AG09309 (cell line): ENCODE measurements at places on chromosomes 7 and 10.

DNA sequence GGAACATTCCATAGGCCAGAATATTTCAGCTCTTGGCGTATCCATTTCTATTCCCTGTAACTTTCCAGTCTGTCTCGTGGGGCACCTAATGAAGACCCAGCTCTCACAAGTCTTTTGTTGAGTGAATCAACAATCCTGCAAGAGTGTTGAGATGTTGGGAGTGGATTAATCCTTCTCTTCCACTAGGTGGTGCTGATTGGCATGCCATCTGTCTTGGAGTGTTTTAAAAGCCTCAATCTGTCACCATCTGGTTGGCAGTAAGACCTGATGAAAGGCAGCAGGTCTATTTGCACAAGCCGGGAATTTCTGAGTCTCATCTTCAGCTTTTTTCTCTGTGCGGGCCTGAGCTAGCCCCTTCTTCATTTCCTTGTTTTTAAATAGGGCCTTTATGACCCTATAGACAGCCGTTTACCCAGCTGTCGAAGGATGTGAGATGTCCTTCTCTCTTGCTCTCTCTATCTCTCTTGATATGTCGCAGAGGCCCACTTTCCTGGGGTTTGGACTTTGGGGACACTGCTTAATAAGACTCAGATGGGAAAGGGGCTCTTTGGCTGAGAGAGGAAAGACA is 180.5 kb downstream of the ZNF365 start:
- DNase-seq, result no peak

- DNase-seq, result no peak
Observed at GRCh38 chr7:80870813-80871212, 48.0 kb downstream of the SEMA3C start.

- DNase-seq, result no peak
Observed at GRCh38 chr7:78254726-78255055, 456.1 kb downstream of the PHTF2 start.

DNA sequence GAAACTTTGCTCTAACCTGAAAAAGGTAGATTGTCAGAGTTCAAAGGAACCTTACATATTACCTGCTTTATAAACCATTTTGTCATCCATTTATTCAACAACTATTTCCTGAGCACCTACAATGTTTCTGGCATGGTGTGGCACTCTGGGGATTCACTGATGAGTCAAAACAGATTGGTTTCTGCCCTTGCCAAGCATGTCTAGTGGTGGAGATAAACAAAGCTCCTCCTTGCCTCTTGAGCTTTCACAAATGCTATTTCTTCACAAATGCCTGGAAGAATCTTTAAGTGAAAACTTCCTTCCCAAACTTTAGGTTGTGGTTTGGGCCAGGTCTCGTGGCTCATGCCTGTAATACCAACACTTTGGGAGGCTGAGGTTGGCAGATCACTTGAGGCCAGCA is 85.1 kb upstream of the RELN start:
- no peak for DNase-seq

DNA sequence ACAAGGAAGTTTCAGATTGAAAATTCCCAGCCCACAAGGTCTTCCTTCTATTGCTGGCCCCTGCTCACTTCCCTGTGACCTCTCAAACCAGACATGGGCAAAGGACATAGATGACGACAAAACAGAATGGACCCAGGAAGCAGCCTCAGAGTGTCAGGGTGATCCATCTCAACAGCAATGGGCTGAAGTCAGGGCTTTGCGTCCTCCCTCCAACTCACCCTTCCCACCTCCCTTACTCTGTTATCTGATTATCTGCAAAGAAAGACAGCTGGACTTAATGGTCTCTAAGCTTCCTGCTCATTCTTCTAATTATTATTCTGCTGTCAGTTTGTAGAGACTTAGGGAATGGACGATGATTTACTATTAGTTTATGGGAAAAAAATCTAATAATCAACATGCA is 115.9 kb downstream of the PIP4K2A start:
- DNase-seq, result no peak

DNA sequence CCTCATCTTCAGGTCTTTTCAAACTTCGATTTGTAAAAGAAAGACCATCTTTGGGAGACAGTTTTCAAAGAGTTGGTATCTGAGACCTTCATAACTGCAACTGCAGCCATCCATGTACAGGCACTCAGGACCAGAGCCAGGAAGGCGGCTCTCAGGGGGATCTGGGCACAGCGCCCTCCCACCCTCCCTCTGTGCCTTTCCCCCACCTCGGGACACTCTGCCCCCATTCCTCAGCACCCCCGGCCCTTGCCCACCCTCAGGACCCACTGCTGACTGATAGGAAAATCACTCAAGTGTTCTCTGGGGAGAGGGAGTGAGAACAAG is 143.6 kb downstream of the CUBN start:
- DNase-seq, result no peak

GRCh38 chr7:157785486-157786186 is 448.8 kb downstream of the DNAJB6 start:
- DNase-seq, result no peak

GRCh38 chr7:111734954-111735660 is 172.8 kb upstream of the IMMP2L start:
- no peak for DNase-seq

- no peak for DNase-seq
Observed at GRCh38 chr10:57884965-57885617, 382.6 kb downstream of the IPMK start.

GRCh38 chr10:283916-284356 is 148.7 kb downstream of the ZMYND11 start:
- DNase-seq, result no peak

DNA sequence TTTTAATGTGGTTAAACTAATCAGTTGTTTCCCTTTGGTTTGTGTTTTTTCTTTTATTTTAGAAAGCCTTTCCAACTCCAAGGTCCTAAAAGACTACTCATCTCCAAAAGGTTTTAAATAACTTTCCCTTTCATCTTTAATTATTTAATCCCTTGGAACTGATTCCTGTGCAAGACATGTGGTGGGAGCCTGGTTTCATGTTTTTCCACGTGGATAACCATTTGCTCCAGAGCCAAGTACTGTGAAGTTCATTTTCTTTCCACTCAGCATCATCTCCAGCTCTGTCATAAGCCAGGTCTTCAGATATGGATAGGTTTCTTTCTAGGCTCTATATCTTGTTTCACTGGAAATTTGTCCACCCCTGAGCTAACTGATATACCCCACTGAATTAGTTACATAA is 16.7 kb downstream of the PPP1R3C start:
- DNase-seq, result no peak

DNA sequence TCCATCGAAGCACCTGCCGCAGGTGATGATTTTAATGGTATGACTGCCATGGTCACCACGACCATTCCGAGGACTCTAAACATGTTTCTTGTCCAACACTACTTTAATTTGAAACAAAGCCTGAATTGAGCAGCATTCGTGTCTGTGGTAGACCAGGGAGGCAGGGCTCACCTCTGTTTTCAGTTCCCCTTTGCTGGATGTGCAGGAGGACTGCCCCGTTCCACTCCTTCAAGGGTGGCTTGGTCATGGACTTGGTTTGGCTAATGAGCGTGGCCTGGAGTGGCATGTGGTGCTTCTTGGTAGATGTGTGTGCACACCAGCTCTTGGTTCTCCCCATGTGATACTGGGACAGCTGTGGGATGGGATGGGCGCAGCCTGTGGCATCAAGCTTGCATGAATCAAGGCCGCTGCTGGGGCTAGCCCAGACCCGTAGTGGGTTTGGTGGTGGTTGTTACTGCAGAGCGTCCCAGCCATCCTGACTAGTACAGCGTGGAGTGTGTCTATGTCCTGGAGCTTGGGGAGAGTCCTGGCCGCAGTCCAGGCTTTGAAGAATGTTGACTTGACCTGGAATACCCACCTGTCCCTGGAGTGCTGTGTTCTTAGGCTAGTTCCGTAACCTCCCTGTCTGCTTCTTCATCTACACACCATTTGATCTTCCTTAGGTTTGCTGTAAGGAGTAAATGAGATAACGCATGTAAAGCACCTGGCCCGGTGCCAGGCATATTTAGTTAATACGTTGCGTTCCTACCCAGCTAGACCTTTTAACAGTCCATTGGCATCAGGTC is 34.8 kb downstream of the MGMT start:
- DNase-seq, result no peak

DNA sequence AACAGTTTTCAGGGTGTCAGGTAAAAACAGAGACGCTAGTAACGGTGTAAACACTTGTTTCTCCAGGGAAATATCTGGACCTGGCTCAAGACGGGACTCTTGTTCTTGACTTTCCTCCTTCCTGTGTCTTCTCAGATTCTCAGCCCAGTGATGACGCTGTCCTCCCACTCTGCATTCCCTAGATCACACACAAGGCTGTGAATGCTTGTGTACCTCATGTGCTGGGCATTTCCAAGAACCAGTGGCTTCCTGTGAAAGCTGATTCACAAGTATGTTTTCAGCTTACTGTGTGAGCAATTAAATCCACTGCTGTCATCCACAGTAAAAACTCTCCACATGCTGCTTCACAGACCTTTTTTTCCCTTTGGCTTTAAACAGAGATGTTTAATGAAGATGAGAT is 193.8 kb upstream of the DPP6 start:
- no peak for DNase-seq

GRCh38 chr7:105814481-105814880 is 61.9 kb downstream of the ATXN7L1 start:
- DNase-seq, result no peak

- DNase-seq, result no peak
Observed at GRCh38 chr7:108604307-108605077, 34.8 kb downstream of the DNAJB9 start.

DNA sequence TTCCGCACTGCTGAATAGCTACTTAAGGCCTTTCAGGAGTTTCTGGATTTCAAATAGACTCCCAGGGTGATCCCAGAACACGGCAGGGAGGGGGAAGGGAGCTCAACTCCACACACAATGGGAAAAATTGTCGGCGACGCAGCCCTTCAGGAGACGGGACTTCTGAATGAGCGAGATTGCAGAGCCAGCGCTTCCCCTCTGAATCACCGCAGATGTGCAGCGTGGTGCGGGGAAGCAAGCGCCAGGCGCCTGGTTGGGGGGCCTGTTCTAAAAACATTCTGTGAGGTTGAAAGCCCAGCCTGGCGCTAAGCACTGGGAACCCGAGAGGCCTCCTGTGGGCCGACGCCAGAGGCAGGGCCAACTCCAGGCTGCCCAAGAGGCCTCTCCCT is 163.3 kb downstream of the MAD1L1 start:
- no peak for DNase-seq

DNA sequence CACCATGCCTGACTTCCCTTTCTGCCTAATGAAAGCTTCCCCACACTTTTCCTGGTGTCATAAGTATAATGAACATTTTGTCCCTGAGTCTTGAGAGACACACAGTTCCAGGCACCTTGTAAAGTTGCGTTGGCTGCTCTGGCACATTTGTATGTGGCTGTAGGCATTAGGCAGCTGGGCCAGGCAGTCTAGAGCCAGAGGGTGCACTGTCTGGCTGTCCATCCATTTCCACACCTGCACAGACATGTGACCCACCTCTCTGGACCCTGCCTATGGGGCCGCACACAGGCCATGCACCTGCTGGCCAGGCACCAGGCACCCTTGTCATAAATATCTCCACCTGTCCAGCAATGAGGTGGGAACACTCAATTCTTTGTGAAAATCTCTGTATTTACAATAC is 54.7 kb upstream of the ANTXRL start:
- no peak for DNase-seq

GRCh38 chr7:131747658-131748232 is 191.3 kb upstream of the PODXL start:
- DNase-seq, result no peak

DNA sequence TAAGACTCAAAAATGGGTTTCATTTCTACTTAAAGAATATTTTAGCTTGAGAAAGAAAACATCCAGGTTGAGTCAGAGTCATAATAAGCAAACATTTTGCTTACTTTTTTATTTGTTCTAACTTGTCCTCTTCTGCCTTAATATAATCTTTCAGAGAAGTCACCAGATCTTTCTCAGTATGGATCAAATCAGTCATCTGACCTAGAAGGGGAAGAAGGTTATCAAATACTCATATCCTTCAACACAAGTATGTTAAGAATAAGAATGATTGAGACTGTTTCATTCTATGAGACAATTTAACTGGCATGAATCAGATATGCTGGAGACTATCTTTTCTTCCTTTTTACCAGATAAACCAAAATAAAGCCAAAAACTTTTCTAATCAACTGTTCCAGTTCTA is 23.0 kb downstream of the P4HA1 start:
- no peak for DNase-seq

DNA sequence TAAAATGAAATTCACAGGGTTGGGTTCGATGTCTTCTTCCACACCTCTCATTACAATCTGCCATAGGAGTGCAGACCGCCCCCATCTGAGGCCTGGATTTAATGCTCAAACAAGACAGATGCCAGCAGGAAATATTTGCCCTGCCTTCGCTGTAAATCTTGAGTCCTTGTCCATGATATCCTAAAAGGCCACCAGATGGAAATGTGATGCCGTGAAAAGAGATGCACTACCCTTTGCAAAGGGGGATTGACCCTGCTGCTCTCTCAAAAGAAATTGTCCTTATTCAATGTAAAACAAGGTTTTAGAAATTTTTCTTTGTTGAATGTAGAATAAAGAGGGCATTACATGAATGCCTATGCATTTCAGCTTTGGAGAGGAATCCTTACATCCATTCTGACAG is 37.5 kb downstream of the AGAP4 start:
- no peak for DNase-seq

GRCh38 chr10:92848037-92848440 is 281 bp upstream of the EXOC6 start:
- no peak for DNase-seq

DNA sequence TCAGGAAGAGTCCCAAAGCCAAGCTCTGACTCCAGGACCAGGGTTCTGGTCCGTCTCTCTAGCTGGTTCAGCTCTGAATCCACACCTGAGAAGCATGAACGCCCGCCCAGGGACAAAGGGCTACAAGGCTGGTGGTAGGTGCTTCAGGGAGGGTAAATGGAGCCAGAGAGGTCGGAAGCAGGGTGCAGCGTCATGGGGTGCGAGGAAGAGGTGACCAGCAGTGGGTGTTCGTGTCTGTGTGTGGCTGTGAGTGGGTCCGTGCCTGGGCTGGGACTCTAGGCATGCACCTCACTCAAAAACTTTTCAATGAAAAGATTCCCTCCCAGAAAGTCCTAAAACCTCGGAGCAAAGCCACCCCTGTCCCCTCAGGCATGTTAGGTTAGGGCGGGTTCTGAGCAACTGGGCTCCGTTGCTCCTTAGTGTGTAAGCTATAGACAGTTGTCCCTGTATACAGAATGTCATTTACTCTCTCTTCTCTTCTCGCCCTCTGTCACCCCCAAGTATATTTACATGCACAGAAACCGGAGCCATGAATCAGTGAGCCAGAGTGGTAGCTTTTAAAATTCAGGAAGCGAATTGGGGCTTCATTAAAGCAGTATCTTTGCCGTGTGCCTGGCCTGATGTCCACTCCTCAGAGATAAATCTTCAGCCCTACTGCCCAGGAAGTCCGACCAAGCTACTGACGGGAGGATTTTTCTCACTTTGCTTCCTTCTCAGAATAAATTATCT is 12.3 kb upstream of the GATA3 start:
- no peak for DNase-seq

DNA sequence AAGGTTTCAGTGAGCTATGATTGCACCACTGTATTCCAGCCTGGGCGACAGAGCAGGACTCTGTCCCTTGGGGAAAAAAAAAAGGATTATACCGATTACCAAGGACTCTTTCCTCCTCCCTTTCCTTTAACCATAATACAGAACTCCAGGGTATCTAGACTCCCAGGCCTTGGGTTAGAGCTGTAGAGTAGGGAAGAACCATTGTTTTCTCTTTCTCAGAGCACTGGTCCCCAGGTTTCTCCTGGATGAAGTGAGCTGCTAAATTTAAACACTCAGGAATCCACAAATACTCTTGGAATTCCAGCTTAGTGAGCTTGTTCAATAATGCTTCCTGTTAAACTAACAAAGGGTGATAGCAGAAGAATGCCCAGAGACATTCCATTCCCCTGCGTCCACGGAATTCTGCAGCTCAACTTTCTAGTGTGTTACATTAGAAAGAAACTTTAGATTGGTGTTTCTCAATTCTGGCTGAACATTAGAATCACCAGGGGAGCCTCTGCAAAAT is 14.6 kb upstream of the RPEL1 start:
- DNase-seq, result peak; percentile 84
